ENCODE measurements at places on chromosomes 11 and 22.

- no peak for DNase-seq
Measured at GRCh38 chr22:36193171-36193570, 8.4 kb downstream of the APOL4 start.

DNA sequence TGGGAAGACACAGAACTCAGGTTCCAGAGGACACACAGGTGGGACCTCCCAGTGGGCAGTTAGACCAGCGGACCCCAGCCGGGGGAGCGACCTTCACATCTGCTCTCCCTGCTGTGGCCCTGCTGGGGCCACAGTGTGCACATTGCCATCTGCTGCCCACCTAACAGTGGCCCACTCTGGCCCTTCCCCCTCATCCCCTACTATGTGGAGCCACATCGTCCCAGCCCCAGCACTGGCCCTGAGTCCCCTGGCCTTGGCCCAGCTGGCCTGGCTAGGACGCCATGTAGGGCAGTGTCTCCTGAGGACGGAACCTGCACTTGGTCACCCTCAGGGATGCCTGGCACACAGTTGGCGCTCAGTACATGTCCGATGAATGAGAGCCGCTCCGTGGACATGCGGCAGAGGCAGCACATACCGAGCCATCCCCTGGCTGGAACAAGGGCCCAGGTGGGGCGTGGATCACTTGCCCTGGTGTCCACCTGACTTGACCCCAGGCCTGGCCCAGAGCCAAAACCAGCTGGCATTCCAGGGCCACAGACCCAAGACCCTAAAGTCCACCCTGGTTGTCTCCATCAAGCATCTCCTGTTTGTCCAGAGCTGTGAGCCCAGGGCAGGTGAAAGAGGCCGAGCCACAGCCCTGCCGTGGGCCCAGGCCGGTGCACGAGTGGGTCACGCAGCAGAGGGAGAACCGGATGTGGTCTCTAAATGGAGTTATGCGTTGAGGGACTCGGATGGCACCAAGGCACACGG lies 93.1 kb upstream of the FGF3 start:
- no peak for DNase-seq

- no peak for DNase-seq
Measured at GRCh38 chr11:13939961-13940906, 22.3 kb upstream of the SPON1 start.

GRCh38 chr11:121159741-121160140 lies 58.7 kb downstream of the TECTA start:
- DNase-seq: no peak

GRCh38 chr11:124762624-124763155 lies 600 bp upstream of the ESAM start:
- no peak for DNase-seq

Data from urinary bladder (tissue), 4 donors.